ENCODE measurements at places on chromosomes 11 and 22.

DNA sequence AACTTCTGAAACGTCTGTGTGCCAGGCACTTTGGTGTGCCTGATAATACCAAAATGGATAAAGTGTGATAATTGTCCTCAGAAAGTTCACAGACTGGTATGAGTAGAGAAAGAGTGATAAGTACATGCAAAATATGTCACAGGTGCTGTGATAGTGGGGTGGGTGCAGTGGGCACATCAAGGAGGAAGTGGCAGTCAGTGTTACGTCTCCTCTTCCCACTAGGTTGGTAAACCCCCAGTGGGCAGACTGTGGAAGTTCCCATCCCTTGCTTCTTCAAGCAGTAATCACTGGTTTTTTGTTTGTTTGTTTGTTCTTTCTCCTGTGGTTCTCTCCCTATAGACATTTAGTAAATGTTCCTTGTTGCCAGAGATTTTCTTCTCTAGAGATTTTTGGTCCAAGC lies 5.4 kb downstream of the RNF121 start:
- no peak overlapping the region for H3K4me3 ChIP-seq
- H3K27ac ChIP-seq: no peak overlapping the region
- peaks cover 1% of the 10 kb centered on the region for H3K4me1 ChIP-seq
- DNase-seq: no peak

DNA sequence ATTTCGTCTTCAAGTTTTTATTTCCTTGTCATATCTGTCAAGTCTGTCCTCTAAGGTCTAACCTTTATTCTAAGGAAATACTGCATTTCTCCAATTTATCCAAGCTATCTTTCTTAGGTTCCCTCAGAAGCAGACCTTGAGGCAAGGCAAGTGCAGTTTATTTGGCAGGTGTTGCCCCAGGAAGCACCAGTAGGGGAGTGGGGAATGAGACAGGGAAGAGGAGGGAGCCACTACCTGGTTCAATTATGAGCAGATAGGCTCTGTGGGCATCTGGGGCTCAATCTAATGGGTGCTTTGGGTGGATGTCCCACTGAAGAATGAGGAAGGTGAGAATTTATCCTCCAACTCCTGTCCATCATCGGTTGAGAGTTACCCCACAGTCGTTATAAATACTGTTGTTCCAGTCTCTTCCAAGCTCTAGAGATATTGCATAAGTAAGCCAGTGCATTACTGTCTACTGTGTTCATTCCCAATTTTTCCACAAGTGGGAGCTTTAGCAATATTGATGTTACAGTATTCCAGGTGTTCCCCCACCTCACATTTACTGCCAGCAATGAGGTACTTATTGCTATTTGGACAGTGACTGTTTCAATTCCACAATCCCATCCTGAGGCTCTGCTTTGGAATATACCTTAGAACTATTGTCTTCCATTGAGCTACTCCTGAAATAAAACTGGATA lies 154.9 kb upstream of the CEP126 start:
- H3K27me3 ChIP-seq: no peaks in the 10 kb centered on the region
- H3K36me3 ChIP-seq: no peaks in the 10 kb centered on the region
- no peaks in the 10 kb centered on the region for H3K4me1 ChIP-seq
- H3K27ac ChIP-seq: no peak overlapping the region
- no peak for DNase-seq

GRCh38 chr11:8017894-8018483 lies 30.9 kb downstream of the EIF3F start:
- H3K36me3 ChIP-seq: no peaks in the 10 kb centered on the region
- H3K4me1 ChIP-seq: peaks cover 10% of the 10 kb centered on the region
- no peak overlapping the region for H3K4me3 ChIP-seq
- H3K27ac ChIP-seq: no peak overlapping the region

DNA sequence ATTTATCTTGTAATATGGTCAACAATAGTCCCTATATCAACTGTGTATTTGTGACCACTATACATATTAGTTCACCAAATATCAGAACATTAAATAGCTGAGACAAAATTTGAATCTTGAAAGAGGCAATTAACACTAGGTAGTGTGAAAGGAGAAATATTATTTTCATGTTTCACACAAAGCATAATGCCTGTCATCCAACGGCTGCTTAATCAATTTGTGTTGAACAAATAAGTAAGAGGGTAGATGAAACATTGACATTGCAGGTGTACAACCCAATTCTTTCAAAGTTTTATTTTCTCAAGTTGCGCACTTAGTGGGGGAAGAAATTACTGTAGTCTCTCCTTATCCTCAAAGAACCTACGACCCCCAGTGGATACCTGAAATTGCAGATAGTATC lies 3.4 kb upstream of the OR8I2 start:
- DNase-seq: no peak
- H3K4me3 ChIP-seq: no peak overlapping the region
- H3K27ac ChIP-seq: no peak overlapping the region
- H3K27me3 ChIP-seq: no peaks in the 10 kb centered on the region

DNA sequence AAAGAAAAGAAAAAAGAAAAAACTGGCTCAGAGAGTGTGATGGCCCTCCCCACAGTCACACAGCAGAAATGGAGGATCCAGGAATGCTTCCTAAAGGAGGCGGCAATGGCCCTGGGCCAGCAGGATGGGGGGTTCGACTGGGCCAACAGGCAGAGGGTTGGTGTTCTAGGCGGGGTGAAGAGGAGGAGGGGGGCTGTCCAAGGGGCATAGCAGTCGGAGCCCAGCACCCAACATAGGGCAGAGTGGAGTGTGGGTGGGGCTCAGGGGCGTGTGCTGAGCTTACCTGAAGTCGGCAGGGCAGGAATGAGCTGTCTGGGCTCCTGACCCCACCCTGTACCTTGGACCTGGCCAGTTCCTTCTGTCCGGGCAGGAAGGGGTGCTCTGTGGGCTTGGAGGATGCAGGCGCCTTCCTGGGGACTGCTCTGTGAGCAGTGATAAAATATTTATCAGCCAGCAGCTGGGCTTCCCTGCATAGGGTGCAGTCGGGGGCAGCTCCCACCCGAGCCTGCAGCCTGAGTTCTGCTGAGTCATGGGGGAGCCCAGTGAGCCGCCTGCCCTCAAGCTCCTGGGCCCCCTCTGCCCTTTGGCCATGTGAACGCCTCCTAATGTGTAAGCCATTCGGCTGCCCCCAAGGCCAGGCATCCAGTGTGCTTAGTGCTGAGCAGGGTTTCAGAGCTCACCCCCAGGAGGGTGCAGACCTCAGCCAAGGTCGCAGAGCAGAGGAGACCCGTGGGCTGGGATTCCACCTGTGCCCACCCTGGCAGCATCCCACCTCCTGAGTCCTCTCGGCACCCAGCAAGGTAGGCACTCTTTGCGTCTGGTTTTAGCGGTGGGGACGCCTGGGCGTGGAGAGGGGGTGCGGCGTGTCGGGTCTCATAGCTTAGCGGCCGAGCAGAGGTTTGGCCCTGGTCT lies 25.3 kb upstream of the PRR5 start:
- peaks cover 6% of the 10 kb centered on the region for H3K4me1 ChIP-seq
- H3K36me3 ChIP-seq: no peaks in the 10 kb centered on the region
- no peak overlapping the region for H3K4me3 ChIP-seq
- no peak overlapping the region for H3K27ac ChIP-seq

DNA sequence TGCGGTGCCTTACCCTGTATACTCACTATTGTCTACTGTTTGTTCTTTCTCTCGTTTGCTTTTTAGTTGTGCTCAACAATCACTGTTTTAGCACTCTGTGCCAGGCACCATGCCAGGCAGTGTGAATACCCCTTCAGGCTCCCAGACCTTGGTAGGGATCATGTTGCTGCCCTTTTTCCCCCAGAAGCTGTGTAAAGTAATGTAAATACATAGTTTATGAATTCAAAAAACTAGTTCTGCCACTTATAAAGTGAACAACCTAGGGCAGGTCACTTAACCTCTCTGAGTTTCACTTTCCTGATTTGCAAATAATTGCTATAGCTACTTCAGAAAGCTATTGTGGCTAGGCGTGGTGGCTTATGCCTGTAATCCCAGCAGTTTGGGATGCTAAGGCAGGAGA lies 81.0 kb upstream of the CTSC start:
- no peak overlapping the region for H3K27ac ChIP-seq
- no peak for DNase-seq
- no peaks in the 10 kb centered on the region for H3K4me1 ChIP-seq
- no peak overlapping the region for H3K4me3 ChIP-seq

GRCh38 chr22:45526281-45526680 lies 23.6 kb downstream of the FBLN1 start:
- no peaks in the 10 kb centered on the region for H3K4me1 ChIP-seq
- H3K27ac ChIP-seq: no peak overlapping the region
- peaks cover 29% of the 10 kb centered on the region for H3K36me3 ChIP-seq
- H3K27me3 ChIP-seq: no peaks in the 10 kb centered on the region
- DNase-seq: no peak
- H3K4me3 ChIP-seq: no peak overlapping the region

- H3K4me1 ChIP-seq: no peaks in the 10 kb centered on the region
- peaks cover 13% of the 10 kb centered on the region for H3K27me3 ChIP-seq
- no peak overlapping the region for H3K27ac ChIP-seq
- DNase-seq: no peak
These were observed 27.2 kb upstream of the KCNQ1OT1 start for GRCh38 chr11:2726964-2727363.

DNA sequence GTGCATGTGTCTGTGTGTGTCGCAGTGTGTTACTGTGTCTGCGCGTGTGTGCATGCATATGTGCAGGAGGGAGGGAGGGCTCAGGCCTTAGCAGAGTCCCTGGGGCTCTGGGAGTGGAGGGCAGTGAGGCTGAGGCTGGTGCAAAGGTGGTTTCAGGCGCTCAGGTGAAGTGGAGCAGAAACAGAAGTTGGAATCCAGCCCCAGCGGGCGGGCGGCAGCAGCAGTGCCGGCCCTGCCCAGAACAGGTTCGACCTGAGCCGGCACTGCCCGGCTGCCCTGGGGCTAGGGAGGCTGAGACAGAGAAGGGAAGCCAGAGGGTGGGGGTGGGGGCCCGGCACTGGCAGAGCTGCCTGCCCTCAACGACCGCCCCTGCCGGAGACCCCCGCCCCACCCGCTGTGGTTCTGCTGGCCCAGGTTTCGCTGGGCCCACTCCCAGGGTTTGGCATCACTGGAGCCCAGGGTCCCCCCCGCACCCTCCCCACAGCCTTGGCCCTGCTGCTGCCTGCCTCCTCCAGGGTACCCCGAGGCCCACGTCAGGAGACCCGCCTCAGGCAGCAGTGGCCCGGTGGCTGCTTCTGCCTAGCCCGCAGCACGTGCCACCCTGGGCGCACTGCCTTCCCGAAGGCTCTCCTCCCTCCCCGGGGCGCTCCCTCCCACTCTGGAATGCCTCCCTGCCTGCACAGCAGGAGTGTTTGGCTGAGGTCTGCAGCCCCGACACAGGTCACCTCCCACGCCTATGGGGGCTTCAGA lies 13.3 kb downstream of the ASCL2 start:
- H3K36me3 ChIP-seq: no peaks in the 10 kb centered on the region
- peaks cover 2% of the 10 kb centered on the region for H3K4me1 ChIP-seq
- no peak for DNase-seq
- H3K27ac ChIP-seq: no peak overlapping the region
- no peaks in the 10 kb centered on the region for H3K27me3 ChIP-seq

DNA sequence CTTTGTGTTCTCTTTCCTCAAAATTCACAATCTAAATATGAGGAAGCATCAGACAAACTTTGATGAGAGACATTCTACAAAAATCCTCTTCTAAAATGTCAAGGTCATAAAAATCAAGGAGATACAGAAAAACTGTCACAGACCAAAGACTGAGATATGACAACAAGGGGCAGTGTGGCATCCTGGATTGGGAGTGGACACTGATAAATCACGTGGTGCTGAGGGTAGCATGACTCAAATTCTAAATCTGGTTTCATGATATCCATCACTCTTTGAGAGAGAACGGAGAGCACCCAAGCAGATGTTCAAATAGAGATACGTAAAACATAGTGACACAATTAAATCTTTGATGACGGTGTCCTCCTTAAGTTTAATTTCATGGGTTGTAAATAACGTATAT lies 13.0 kb upstream of the CARD18 start:
- H3K4me1 ChIP-seq: no peaks in the 10 kb centered on the region
- no peaks in the 10 kb centered on the region for H3K36me3 ChIP-seq
- no peak overlapping the region for H3K4me3 ChIP-seq
- no peak for DNase-seq

DNA sequence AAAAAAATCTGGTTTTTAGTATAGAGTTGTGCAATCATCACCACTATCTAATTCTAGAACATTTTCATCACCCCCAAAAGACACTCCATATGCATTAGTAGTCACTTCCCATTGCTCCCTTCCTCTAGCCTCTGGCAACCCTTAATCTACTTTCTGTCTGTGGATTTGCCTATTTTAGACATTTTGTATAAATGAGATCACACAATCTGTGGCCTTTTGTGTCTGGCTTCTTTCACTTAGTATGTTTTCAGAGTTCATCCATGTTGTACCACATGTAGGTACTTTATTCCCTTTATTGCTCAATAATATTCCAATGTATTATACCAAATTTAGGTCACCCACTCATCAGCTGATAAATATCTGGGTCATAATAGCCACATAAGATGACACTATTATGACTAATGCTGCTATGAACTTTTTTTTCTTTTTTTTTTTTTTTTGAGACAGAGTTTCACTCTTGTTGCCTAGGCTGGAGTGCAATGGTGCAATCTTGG lies 67.5 kb upstream of the SCUBE2 start:
- H3K4me3 ChIP-seq: no peak overlapping the region
- no peaks in the 10 kb centered on the region for H3K27me3 ChIP-seq
- no peak for DNase-seq
- no peaks in the 10 kb centered on the region for H3K36me3 ChIP-seq

DNA sequence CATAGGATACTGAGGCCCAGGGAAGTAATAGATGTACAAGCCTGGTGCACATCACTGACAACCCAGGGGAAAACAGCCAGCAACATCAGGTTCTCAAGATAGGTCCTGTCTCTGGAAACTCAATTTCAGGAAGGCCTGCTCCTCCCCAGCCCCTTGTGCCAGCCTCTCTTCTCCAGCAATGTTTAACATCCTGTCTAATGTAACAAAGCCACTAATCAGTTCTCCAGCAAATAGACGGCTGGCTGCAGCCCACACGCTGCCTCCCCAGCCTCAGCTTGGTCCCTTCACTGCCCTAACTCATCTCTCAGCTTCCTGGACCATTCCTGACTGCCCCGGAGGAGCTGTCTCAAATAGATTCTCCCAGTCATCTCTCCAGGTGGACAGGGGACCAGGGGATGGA lies 37.8 kb downstream of the RPL27A start:
- 0 out of 2 replicates have a peak, but pooled peaks cover 2% of the 10 kb centered on the region for H3K36me3 ChIP-seq
- no peaks in the 10 kb centered on the region for H3K27me3 ChIP-seq
- H3K4me1 ChIP-seq: peaks cover 5% of the 10 kb centered on the region
- no peak for DNase-seq

- no peak overlapping the region for H3K27ac ChIP-seq
- no peaks in the 10 kb centered on the region for H3K27me3 ChIP-seq
- no peak overlapping the region for H3K4me3 ChIP-seq
These were observed 59.3 kb downstream of the CD82 start for GRCh38 chr11:44624761-44625221.

- no peaks in the 10 kb centered on the region for H3K36me3 ChIP-seq
- H3K4me3 ChIP-seq: no peak overlapping the region
- H3K27ac ChIP-seq: no peak overlapping the region
- no peaks in the 10 kb centered on the region for H3K27me3 ChIP-seq
- DNase-seq: no peak
These were observed 150.2 kb downstream of the TYR start for GRCh38 chr11:89327885-89328284.
